ENCODE measurements at places on chromosomes 16 and 17.
A peak's percentile ranks its signal among the peaks of the same experiment; 100 is the strongest.

GRCh38 chr16:62863139-62863538, 826.9 kb upstream of the CDH8 start:
- DNase-seq: no peak

DNA sequence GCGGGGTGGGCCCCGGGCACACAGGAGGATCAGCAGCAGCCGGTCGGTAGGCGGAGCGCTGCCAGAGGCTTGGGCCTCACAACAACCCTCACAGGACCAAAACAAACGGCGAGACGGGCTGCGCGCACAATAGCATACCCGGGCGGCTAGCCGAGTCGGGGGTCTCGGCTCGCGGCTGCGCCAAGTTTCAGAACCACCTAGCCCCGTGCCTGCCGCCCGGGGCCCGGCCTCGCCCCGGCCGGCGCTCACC, 732 bp downstream of the ULK2 start:
- no peak for DNase-seq

GRCh38 chr16:86320237-86320595, 190.1 kb upstream of the FOXF1 start:
- no peak for DNase-seq

GRCh38 chr16:62225675-62226074, 189.4 kb upstream of the CDH8 start:
- peak; percentile 0 for DNase-seq

DNA sequence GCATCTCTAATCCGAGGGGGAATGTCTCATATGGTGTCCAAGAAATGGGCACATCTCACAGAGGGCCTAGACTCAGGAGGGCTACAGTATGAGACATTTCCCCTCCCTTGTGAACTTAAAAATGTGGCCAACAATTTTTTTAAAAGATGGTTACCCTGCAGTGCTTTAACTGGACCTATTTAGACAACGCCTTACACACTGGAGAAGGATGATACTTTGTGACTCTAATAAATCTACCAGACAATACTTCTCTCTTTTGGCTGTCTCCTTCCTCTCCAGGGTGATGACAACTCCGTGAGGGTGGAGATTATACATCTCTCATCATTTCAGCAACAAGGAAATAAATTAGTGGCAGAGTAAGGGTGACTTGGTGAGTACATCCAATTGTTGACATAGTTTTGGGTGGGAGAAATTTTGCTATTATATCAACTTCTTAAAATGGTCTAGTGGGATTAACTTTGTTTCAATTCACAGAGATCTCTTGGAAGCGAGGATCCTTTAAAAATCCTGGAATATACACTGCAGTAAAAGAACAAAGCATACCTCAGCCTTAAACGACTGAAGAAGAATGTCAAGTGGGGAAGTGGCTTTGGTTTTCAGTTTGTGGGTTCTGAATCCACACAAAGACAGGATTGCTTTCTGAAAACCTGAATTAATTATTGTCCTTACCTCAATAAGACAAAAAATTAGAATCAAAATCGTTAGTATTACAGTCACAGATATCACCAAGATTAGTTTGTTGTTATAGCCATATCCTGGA, 89.8 kb downstream of the KPNA2 start:
- no peak for DNase-seq

- no peak for DNase-seq
Observed at GRCh38 chr17:20159406-20160069, 150.4 kb downstream of the SPECC1 start.

DNA sequence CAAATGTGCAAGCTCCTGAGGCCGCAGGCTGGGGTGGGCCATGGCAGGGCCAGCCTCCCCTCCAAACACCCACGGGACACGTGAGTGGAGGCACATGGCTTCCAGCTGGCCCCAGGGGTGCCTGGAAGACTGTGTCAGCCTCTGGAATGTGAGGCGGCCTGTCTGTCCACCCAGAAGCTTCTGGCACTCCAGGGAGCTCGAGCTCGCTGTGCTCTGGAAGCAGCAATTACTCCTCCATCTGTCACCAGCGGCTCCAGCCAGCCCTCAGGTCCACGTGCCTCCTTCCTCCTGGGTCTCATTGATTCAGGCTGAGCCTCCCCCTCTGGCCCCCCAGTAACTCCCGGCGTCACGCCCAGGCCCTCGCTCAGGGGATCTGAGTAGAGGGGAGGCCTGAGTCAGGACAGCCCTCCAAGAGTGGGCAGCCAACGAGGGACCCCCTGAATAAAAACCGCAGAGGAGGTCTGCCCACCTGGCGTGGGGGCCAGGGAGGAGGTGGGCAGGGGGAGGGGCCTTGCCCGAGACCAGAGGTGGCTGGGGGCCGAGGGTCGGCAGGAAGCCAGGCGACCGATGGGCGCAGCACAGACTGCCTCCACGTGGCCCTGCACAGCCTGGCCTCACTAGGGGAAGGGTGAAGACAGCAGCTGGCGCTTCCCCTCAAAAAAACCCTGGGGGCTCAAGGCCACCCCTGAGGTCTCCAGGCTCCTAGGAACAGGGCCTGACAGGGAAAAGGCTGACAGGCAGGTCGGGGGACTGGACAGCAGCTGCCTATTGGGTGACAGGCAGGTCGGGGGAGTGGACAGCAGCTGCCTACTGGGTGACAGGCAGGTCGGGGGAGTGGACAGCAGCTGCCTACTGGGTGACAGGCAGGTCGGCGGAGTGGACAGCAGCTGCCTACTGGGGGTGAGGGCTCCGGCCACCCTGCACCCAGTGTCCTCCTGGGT, 11.9 kb downstream of the PIEZO1 start:
- peak; percentile 86 for DNase-seq

GRCh38 chr17:63694950-63695773, 4.8 kb downstream of the LIMD2 start:
- DNase-seq: no peak

- DNase-seq: no peak
Observed at GRCh38 chr16:57855188-57855587, 52.9 kb upstream of the KIFC3 start.

DNA sequence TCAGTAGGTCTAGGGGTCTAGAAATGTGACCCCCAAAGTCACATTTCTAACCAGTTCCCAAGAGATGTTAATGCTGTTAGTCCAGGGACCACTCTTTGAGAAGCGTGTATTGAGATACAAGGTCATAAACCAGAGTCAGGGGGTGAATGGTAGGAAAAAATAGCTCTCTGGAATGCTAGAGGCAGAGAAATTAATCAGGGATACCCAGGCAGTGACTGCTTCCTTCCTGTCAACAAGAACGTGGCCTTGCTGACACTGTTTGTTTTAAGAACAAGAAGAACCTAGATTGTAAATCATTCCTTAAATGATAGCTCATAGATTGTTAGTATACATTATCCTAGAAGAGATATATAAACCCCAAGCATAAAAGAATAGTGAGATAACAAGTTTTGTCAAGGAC, 43.8 kb downstream of the PITPNM3 start:
- no peak for DNase-seq

DNA sequence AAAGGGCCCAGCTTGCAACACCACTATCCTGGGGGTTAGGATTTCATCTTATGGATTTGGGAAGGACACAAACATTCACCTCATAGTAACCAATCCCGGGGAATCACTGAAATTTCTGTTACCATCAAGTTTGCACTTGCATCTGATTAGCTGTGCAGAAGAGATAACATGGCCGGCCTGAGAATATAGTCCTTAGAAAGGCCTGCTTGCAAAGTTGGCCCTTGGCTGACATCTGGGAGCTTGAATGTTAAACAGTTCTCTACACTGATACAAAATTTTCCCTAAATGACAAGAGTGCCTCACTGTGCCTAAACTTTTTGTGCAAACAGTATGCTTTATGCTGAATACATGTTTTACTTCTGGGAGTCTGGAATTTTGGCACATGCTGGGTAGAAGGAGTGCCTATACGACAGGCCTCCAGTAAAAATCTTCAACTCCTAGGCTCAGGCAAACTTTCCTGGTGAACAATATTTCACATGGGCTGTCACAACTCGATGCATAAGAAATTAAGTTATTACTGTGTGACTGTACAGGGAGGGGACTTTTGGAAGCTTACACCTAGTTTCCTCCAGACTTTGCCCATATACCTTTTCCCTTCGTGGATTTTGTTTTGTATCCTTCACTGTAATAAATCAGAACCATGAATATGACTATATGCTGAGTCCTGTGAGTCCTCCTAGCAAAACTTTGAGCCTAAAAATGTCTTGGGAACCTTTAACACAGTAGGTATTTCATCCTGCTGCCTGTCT, 31.3 kb downstream of the TBC1D3B start:
- DNase-seq: no peak

- no peak for DNase-seq
Observed at GRCh38 chr16:57372372-57373116, at the start of gene CX3CL1. CX3CL1 (plus strand) TSS chr16:57372490; CDS start chr16:57372569, 79 bp downstream.

GRCh38 chr17:61378658-61379456, 20.8 kb upstream of the TBX2 start:
- DNase-seq: no peak

DNA sequence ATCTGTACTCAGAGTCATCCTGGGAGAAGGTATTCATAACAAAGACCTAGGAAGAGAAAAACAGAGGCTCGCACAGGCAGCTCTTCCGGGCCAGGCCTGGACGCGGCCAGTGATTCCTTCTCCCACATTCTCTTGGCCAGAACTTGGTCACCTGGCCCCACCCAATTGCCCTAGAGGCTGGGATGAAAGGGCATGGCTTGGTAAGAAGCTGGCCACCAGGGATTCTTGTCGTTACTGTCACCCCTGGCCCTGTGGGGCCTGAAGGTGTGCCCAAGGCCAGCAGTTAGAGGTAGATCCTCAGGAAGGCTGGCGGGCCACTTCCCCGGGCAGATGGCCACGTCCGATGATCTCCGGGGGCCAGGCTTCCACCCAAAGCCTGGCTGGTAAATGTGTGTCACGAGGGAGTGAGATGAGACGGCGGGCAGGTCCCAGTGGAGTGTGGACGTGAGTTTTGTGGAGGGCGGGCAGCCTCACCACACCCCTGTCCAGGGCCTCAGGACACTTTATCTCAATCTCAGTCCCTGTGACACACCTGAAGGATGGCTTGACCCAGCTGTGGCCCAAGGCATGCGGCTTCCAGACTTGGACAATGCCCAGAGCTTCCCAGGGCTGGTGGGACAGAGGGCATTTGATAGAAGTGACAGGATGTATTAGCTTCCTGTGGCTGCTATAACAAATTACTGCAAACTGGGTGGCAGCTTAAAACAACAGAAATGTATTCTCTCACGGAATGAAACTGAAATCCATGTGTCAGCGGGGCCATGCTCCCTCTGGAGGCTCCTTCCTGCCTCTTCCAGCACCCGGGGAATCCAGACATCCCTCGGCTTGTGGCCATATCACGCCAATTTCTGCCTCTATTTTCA, 66.3 kb upstream of the GSE1 start:
- no peak for DNase-seq

DNA sequence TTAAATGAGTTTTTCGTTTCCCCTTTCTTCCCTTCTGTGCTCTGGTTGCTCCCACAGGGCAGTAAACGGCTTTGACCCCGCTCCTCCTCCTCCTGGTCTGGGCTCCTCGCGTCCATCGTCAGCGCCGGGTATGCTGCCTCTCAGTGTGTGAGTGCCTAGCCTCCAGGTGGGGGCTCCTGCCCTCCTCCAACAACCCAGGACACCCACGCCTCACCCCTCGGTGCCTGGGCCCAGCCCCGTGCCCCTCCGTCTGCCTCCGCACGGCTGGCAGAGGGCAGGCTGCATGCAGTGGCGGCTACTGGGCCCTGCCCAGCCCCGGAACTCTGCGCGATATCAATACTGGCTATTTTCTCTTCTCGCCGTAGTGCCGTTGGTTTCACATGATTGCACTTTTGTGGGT, 31.2 kb downstream of the NDEL1 start:
- DNase-seq: no peak

DNA sequence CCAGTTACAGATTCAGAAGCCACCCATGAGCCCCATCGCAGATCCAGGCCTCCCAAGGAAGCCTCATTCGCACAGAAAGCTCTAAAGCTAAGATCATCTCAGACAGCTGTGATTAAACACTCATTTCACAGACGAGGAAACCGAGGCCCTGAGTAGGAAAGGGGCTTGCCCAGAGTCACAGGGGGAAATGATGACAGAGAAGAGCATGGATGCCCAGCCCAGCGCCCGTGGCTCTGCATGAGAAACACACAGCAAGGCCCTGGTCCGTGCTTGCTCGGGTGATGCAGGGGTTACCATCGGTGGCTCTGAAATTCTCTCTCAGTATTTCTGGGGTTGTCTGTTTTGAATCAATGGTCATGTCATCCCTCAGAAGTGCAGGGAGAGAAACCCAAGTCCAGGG, 109.6 kb downstream of the C16orf78 start:
- no peak for DNase-seq

GRCh38 chr17:27741361-27741861, 58.9 kb downstream of the NOS2 start:
- DNase-seq: no peak

DNA sequence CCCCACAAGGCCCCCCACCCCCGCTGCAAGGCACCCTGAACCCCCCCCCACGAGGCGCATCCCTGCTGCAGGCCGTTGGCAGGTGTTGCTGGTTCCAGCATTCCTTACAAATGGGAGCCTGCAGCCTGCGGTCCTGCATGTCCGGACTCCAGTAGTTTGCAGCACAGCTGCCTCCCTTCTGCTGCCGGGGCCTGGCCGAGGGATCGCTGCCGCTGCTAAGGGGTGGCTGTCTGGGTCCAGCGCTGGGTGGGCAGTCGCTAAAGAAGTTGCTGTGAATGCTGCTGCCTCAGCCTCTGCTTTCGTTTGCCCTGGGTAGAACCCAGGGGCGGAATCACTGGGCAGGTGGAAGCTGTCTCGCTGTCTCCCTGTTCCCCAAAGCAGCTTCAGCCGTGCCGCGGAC, 11.8 kb downstream of the UTS2R start:
- no peak for DNase-seq

DNA sequence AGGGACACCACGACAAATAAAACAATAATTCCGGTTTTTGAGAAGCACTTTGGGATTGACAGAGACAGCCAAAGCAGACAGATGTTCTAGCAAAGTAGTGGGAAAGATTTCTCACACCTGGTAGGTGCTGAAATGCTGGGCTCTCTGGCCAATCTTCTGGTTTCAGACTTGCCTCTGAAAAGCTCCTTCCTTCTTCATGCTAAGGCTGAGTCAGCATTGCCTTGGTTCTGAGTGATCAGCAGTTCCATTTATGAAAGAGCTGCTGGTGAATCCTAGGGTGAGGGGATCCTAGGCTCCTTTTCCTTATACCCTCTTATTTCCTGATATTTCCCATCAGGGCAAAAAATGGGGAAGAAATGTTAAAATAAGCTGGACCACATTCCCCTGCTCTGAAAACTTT, 268.7 kb upstream of the SALL1 start:
- no peak for DNase-seq

- DNase-seq: no peak
Observed at GRCh38 chr16:12147681-12148080, 171.1 kb downstream of the SNX29 start.

DNA sequence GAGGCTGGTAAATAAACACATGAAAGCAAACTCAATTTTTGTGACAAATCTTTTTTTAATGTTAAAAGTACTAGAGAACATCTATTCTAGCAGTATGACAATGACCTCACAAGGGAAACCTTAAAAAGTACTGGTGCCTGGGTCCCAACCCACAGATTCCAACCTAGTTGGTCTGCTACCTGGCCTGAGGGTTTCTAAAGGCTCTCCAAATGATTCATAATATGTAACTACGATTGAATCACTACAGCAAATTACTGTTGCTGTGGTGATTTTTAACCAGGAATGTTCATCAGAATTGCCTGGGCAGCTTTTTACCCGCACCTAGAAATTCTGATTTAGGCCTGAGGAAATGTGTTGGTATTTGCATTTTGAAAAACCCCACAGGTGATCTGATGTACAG, 26.1 kb downstream of the CDR2 start:
- no peak for DNase-seq

GRCh38 chr17:80116276-80116920, 15.0 kb downstream of the GAA start:
- DNase-seq: no peak

- DNase-seq: no peak
Observed at GRCh38 chr16:86555704-86556075, 655 bp upstream of the MTHFSD start.

- no peak for DNase-seq
Observed at GRCh38 chr16:1958715-1959268, 546 bp upstream of the NDUFB10 start.
